Kidney tubule cell (primary cell): ENCODE measurements at places on chromosomes 1 and 21.

GRCh38 chr1:11600836-11601235, 53.4 kb downstream of the FBXO2 start:
- no peak for DNase-seq

- DNase-seq: no peak
Measured at GRCh38 chr1:183517401-183517800, 45.1 kb downstream of the SMG7 start.

GRCh38 chr1:104574620-104575019, 824.9 kb downstream of the AMY1C start:
- DNase-seq: no peak

- DNase-seq: peak; percentile 30
Measured at GRCh38 chr1:172951730-172952365, 98.9 kb downstream of the TNFSF18 start.

GRCh38 chr1:223708651-223709268, 3.6 kb upstream of the CAPN2 start:
- no peak for DNase-seq

- peak; percentile 19 for DNase-seq
Measured at GRCh38 chr1:204742676-204743251, 57.2 kb upstream of the LRRN2 start.

- no peak for DNase-seq
Measured at GRCh38 chr21:32543975-32544374, 41.3 kb downstream of the TCP10L start.

- DNase-seq: no peak
Measured at GRCh38 chr1:4970532-4970931, 316.1 kb downstream of the AJAP1 start.

GRCh38 chr1:19287436-19288185, 959 bp downstream of the AKR7A3 start:
- no peak for DNase-seq

- peak; percentile 2 for DNase-seq
Measured at GRCh38 chr1:97780884-97781283, 139.9 kb downstream of the DPYD start.

- DNase-seq: no peak
Measured at GRCh38 chr1:18280956-18281355, 173.4 kb downstream of the IGSF21 start.

- DNase-seq: no peak
Measured at GRCh38 chr21:43778469-43779335, 2.6 kb upstream of the CSTB start.

DNA sequence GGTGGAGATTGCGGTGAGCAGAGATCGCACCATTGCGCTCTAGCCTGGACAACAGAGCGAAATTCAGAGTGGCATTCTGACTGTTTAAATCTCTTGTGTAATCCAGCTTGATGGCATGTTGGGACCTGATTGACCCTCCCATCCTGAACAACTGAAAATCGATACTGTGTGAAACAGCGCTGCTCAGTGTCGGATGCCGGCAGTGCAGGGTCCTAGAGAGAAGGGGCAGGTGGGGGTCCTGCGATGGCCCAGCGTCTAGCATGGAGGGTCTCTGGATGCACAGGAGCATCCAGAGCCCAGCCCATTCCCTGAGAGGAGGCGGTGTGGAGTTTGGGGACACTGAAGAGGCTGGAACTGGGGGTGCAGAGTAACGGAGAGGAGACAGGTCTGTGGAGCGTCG, 15.8 kb downstream of the AGT start:
- DNase-seq: no peak

DNA sequence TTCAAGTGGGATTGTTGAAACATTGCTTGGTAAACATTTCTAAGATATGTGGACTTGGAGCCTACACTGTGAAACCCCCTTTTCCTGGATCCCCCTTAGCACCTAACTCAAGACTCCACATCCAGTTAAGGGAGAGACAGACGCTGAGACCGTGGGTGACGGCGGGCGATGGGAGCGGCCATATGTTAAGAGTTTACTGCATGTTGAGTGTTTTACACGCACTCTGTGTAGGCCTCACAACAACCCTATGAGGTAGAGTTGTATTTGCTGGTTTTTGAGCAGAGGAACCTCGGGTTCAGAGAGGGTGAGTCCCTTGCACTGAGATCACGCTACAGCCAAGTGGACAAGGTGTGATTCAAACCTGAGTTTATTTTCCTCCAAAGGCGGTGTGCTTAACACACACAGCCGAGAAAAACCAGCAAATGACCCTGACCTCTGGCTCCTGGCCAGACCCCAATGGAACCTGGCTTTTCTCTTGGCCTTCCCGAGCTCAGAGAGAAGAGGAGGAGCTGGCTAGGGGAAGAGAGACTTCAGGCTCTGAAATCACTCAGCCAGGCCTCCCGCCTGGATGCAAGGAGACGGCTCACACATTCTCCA, 46.9 kb upstream of the GOLT1A start:
- DNase-seq: peak; percentile 33

- DNase-seq: no peak
Measured at GRCh38 chr1:22207511-22208267, 64.8 kb upstream of the WNT4 start.

- DNase-seq: peak; percentile 61
Measured at GRCh38 chr1:246012341-246012740, 494.7 kb downstream of the SMYD3 start.

- DNase-seq: no peak
Measured at GRCh38 chr1:64363616-64364015, 106.3 kb upstream of the CACHD1 start.

DNA sequence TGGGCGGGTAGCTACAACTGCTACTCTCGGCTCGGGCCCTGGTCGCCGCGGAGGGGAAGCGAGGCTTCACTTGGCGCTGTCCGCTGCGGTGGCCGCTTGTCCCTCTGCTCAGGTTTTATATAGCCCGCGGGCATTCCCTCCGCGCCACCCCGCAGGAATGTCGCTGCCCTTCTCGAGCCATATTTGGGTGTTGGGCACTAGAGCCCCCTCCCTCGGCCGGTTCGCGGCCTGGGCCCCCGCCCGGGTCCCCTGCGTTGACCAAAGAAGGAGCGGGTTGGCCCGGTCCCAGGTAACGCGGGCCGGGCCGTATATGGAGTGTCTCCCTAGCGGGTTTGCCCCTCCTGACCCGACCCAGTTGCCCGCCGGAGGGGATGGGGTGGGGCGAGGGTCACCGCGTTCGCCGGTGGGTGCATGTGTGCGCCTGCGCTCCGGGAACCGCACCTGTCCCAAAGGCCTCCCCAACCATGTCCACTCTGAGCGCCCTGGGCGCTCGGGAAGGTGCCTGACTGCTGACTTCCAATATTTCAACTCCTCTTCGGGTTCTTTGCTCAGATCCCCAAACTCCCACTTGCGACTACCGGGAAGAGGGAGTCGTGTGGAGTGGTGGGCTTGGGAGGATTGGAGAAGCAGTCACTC, at the start of gene ACTA1:
ACTA1 (minus strand) TSS at position 90 of the 636 bp plus-strand sequence. CDS start 979 bp downstream, outside the sequence.
- DNase-seq: no peak

- peak; percentile 42 for DNase-seq
Measured at GRCh38 chr1:24481843-24482610, 20.6 kb upstream of the RCAN3 start.

GRCh38 chr1:23524163-23524562, 6.9 kb downstream of the E2F2 start:
- DNase-seq: no peak

DNA sequence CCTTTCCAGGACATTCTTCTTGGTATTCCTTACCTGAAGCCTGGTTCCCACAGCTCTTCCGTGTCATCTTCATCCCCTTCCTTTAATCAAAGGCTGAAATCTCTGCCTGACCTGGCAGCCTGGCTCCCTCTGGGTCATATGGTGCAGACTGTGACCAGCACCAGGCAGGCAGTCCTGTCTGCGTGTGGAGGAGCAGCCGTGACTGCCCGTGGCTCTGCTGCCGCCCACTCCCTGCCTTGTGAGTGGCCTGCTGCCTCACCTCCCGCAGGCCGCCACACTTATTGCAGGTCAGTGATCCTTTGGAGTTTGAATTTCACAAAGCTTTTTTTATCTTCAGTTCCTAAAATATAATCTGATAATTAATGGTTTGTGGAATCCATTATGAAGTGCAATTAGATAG, 36.2 kb upstream of the EPHA8 start:
- no peak for DNase-seq

- peak; percentile 15 for DNase-seq
Measured at GRCh38 chr1:116433275-116434257, 60.5 kb downstream of the ATP1A1 start.

- DNase-seq: peak; percentile 65
Measured at GRCh38 chr1:201042779-201043461, 19.4 kb upstream of the KIF21B start.

GRCh38 chr1:157183870-157184269, 45.7 kb upstream of the ETV3 start:
- DNase-seq: no peak
